ENCODE measurements at places on chromosomes 6 and 20. TPM values are rescaled to one million over a fixed set of nuclear protein-coding genes. Genes with fewer than 3 reads are reported as not detected.

The NSFL1C gene
- polyA plus RNA-seq: 73.3 TPM

The NRSN1 gene
- 10.0 TPM for polyA plus RNA-seq

The TRIM15 gene
- polyA plus RNA-seq: 51.7 TPM

The COL19A1 gene
- 3.4 TPM for polyA plus RNA-seq

The SLC17A5 gene
- 72.9 TPM for polyA plus RNA-seq

The SLC17A3 gene
- 0.43 TPM for polyA plus RNA-seq

The PKIG gene
- 46.5 TPM for polyA plus RNA-seq

The ROS1 gene
- polyA plus RNA-seq: 1.6 TPM

The ZBTB46 gene
- 4.1 TPM for polyA plus RNA-seq

The RAB23 gene
- polyA plus RNA-seq: 16.3 TPM

The SRSF12 gene
- 2.6 TPM for polyA plus RNA-seq
